Right lobe of liver (tissue), 6 donors: ENCODE measurements at places on chromosomes 4 and X.

GRCh38 chr4:52751487-52751911, 274 bp upstream of the ERVMER34-1 start:
- DNase-seq = peak; percentile 67

DNA sequence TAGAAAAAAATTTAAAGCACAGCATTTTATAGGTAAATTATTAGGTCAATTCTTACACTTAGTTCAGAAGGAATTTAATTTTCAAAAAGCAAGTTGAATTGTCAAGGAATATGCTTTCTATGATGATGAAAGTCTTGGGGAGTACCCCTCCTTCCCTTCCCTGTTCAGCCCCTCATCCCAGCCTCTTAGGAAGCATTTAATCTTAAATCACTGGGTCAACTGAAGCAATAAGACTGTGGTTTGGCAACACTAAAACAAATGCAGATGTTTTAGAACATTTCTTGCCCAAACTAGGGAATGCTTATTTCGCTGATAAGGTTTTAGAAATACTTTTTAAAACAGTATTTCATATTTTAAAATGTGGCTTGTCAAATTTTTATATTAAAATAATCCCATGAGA, 19.1 kb upstream of the ARSJ start:
- no peak for DNase-seq

GRCh38 chr4:183074288-183074990, 24.6 kb upstream of the WWC2 start:
- no peak for DNase-seq

DNA sequence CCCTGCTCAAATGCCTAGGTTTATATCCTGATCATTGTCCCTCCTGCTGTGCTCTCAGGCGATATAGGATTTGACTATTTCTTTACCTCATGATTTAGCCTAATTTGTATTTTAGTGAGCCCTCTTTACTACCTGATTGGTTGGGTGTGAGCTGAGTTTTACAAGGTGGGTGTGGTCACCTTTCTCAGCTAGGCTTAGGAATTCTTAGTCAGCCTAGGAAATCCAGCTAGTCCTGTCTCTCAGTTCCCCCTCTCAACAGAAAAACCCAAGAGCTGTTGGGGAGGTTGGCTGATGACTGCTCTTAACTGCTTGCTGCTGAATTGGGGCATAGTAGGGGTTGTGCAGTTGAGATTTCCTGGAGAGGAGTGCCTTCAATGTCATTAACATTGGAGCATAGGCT, 100.5 kb upstream of the AADAT start:
- DNase-seq = no peak

DNA sequence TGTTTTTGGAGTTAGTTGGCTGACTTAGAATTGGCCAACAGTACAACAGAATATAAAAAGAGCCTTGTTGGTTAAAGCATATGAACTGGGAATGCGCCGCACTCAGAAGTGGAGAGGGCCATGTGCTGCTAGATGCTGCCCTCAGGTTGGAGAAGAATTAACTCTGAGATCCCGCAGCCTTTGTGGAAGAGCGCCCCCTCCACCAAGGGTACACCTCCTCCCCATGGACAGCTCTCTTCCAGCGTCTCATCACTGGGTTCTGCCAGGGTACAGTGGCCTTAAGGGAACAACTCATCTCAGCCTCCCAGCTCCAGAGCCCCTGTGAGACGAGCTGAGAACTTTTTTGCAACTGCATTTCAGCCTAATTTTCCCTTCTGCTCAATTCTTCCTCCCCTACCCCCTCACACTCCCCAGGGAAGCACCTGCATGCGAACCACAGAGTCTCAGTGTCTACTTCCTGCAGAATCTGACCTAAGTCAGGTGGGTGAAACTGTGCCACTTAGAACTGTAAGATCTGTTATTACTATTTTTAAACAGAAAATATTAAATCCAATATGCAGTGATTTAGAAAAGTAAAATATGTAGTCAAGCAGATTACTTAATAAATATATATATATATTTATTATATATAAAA, 380.6 kb downstream of the RAB28 start:
- no peak for DNase-seq

DNA sequence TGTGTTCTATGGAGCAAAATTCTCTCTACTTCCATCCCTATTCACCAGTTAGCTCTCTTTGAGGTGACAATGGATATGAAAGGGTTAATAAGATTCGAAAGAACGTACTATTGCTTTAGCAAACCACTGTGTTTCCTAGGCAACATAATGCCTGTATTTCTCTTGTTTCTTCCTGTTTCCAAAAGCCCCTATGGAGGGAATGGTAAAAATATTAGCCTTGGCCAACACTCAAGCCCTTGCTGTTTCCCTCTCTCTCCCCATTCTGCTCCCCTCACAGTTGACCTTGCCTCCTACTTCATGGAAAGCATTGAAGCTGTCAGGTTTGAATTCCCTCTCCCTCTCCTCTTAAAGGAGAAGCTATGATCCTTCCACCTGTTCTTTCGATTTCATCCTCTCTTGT, 9.6 kb upstream of the PGRMC1 start:
- DNase-seq = no peak

GRCh38 chrX:22534643-22535042, 261.9 kb downstream of the CBLL2 start:
- DNase-seq = no peak

- DNase-seq = no peak
These were observed 836.8 kb upstream of the LCORL start for GRCh38 chr4:18858229-18858922.
